Stimulated activated CD4-positive, alpha-beta T cell treated with anti-CD3 and anti-CD28 coated beads, Interleukin-2, amount 100 ng/mL, for 24 hours (primary cell): ENCODE measurements at places on chromosomes 7 and 10.

GRCh38 chr10:100652406-100653135, 92.8 kb upstream of the PAX2 start:
- DNase-seq: no peak

- no peak for DNase-seq
Measured at GRCh38 chr10:55446441-55447002, 645.5 kb upstream of the PCDH15 start.

DNA sequence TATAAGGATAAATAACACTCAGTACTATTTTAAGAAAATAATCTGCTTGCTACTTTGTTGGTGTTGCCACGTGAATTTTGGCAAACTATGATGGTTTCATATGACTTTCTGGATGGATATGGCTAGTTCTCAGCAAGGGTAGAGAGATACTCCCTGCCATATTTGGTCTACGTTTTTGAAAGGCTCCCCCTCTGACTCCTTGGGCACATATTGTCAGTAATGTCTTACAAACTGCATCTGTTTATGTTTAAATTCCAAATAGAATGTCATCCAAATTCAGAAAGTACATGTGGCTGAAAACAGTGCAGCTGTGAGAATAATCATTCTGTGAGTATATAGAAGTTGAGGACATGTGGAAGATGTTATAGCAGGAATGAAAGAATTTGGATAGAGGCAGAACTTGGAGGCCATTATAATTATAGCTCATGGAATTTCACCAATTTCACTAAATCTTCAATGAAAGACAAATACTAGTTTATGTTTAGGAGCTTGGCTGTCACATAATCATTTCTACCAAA, 107.8 kb downstream of the SRI start:
- no peak for DNase-seq

DNA sequence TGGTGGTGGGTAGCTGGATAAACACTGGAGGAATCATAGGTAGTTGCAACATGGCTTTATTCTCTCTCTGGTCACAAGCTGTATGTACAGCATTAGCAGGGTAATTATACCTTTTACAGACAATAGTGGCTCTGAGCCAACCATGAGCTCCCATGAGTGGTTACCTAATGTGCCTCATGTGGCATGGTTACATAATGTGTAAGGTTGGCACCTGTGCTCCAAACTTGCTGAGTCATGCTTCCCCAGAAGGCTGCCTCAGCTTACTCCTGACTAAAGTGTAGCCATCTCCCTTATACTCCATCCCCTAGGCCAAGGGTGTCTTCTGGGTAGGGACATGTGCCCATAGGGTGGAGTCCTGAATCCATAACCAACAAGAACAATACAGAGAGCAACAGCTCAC, 345.3 kb upstream of the SEMA3C start:
- DNase-seq: no peak

- no peak for DNase-seq
Measured at GRCh38 chr7:27073076-27073475, 22.7 kb downstream of the HOXA1 start.

- no peak for DNase-seq
Measured at GRCh38 chr7:23334482-23335056, 35.4 kb downstream of the MALSU1 start.
